ENCODE measurements at places on chromosomes 1 and 21.

- H3K27me3 ChIP-seq, result no peaks in the 10 kb centered on the region
- H3K36me3 ChIP-seq, result no peaks in the 10 kb centered on the region
- H3K27ac ChIP-seq, result no peak within 1 kb of the TSS
Observed at GRCh38 chr21:30718239-30718909, at the start of gene KRTAP21-3. Gene KRTAP21-3, minus strand, starts transcription at chr21:30718777. Its CDS starts 18 bp downstream, at chr21:30718759.

DNA sequence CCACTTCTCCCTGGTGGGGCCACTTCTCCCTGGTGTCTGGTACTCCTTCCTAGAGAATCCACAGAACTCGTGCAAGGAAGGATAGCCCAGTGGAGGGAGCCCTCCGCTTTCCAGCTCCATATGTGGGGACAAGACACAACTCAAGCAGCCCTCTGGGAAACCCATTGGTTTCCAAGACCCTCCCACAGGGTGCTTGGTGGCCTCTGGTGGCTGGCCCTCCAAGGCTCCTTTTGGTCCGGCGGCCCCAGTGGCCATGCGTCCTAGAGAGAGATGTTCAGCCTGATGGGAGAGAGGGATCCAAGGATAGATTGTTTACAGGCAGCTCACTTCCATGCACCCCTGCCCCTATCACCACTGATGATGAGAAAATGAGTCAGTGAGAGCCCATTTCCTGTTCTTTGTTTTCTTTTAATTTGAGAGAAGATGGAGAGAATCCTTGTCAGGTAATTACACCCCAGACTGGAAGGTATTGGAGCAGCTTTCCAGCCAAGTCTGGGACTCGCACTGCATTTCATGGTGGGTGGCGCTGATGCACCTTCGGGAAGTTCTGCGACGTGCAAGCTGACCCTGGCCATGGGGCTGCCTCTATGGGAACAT lies 486.2 kb upstream of the VAMP3 start:
- no peak overlapping the region for H3K27ac ChIP-seq
- no peaks in the 10 kb centered on the region for H3K36me3 ChIP-seq
- H3K4me3 ChIP-seq, result no peak overlapping the region
- no peak for DNase-seq

DNA sequence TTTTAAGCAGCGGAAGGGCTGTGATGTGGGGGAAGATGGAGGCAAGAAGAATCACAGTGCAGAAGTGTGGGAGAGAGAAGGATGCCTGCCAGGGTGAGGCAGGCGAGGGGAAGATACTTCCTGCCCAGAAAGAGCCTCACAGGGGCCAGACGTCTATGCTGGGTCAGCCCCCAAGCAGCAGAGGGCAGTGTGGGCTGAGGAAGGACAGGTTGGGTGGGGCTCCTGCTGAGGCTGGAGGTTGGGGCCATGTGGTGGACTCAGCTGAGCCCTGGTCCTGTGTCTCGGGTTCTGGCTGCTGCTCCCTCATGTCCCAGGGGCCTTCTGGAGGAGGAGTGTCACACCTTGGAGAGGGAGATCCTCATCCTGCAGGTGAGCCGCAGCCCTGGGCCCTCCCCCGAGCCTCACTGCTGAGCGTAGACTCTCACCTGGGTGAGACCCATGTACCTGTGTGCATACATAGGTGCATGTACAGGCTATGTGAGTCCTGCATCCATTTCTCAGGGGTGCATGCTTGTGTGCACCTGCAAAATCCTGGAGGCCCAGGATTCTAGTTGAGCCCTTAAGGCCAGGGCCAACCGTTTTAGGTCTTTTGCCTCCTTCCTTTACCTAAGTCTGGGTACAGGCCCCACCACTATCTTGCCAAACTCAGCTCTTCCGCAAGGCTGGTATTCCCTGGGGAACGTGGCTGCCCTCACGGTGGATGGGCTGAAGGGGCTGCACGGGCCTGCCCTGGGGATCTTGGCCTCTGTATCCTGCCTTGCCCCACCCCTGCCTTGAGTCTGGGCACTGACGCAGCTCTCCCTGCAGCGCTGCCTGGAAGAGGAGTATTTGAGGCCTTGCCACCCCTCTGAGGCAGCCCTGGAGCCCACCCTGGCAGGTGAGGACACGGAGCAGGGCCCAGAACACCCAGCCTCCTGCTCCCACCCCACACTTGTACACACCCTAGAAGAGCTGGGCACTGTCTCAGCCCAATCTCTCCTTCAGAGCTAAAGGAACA lies 3.7 kb downstream of the CCDC24 start:
- no peaks in the 10 kb centered on the region for H3K36me3 ChIP-seq
- DNase-seq, result peak; percentile 43
- no peaks in the 10 kb centered on the region for H3K27me3 ChIP-seq
- no peaks in the 10 kb centered on the region for H3K4me1 ChIP-seq
- H3K27ac ChIP-seq, result no peak overlapping the region

- H3K27me3 ChIP-seq, result no peaks in the 10 kb centered on the region
- no peak overlapping the region for H3K4me3 ChIP-seq
- no peaks in the 10 kb centered on the region for H3K4me1 ChIP-seq
- H3K27ac ChIP-seq, result no peak overlapping the region
- no peaks in the 10 kb centered on the region for H3K36me3 ChIP-seq
Observed at GRCh38 chr1:212915245-212916091, 34.9 kb upstream of the VASH2 start.

GRCh38 chr1:56675763-56676162 lies 30.6 kb downstream of the PRKAA2 start:
- H3K4me3 ChIP-seq, result no peak overlapping the region
- H3K4me1 ChIP-seq, result no peaks in the 10 kb centered on the region
- H3K27me3 ChIP-seq, result no peaks in the 10 kb centered on the region
- H3K36me3 ChIP-seq, result no peaks in the 10 kb centered on the region
- H3K27ac ChIP-seq, result no peak overlapping the region

All from colonic mucosa (tissue), 4 donors.